ENCODE measurements at places on chromosomes 5 and 9.

DNA sequence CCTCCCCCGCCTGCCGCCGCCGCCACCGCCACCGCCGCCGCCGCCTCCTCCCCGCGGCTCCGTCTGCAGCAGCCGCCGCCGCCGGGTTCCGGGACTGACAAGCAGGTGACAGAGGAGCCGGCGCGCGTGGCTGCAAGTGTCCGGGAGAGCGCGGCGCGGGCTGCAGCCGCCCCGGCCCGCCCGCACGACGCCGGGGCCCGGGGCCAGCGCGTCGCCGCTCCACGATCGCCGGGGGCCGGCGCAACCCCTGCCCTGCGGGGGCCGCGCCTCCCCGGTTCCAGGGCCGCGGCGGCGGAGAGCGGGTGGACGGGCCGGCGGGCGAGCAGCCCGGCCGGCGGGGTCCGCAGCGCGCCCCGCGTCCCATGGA lies 343 bp downstream of the LMX1B start:
- DNase-seq = no peak

DNA sequence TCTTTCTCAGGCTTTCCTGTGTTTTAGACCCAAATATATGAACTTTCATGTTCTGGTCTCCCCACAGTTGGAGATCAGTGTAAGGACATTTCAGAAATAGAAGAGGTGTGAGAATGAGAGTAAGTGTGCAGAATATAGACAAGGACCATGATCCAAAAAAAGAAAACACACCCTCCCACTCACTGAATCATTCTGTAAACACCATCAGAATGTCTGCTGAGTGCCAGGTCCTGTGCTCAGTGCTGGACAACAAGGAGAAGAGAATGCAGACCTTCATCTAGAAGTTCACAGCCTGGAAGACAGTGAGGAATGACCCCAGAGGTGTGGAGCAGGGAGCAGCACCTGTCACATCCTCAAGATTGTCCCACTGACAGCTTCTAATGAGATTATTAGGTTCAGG lies 19.1 kb upstream of the SH3RF2 start:
- no peak for DNase-seq

- DNase-seq = no peak
Observed at GRCh38 chr5:91794455-91794854, 411.3 kb upstream of the ARRDC3 start.

DNA sequence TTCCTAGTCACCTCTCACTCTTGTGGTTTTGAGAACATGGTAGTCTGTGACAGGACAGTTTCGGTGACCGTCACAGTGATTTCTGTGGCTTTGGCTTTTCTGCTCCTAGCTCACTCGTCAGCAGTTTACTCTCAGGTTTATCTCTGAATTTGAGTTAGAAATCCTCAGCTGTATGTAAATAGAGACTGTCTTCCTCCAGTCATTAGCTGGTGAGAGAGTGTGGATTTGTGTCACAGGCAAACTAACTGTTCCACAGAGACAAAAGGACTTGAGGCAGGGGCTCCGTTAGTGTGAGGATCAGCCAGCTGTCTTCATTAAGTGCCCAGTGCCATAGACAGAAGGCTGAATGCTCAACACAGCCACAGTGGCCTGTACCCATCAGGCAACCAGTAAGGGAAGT lies 131.4 kb downstream of the CD180 start:
- no peak for DNase-seq

DNA sequence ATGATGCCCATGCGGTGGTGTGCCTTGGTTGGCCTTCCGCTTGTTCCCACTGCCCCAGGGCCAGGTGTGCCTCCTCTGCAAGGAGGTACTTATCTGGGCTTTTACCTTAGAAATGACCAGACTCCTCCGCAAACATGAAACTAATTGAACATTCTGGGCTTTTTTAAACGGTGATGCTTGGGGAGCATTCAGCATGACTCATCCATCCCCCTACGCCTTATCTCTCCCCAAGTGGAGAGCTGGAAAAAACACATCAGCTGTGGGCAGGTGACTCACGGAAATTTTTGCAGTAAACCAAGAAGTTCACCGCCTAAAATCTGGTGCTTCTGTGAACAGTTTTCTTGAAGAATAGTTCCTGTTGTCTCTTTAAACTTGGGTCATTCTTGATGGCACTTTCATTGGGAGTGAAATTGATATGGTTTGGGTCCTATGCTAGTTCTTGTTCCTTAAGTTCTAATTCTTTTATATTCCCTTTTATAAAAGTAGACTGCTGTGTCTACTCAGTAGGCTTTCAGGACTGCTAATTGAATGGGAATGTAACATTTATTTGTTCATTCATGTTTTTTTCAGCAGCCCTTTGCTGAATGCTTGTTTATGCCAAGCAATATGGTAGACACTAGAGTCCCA lies 39.6 kb downstream of the SFXN1 start:
- DNase-seq = peak; percentile 56

DNA sequence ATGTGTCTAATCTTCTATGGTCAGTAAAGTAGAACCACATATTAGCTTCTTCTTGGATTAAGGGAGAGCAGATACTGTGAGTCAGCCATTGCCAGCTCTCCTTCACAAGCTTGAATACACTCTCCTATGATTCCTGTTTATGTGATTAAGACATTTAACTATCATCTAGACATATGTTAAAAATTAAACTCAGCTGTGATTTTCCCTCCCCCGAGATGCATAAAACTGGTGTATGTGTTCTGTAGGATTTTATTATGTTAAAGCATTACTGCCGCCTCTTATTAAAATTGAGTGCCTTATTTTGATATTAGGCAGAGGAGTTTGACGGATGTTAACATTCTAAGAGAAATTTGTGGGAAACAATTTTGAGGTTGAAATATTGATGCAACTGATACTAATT lies 114.6 kb downstream of the ACTBL2 start:
- DNase-seq = peak; percentile 88

DNA sequence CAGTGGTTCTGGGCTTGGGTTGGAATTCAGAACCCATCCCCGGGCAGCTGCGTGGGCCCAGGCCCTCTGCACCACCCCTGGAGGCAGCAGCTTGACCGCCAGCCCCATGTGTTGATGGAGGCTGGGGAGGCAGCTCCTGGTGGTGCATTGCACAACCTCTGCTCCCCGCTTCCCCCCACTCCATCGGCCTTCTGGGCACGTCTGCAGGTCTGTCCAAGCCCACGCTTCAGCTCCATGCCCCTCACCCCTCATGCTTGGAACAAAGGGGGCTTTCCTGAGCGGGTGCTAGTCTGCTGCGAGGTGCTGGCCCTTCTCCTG lies 1.4 kb downstream of the NCS1 start:
- no peak for DNase-seq

DNA sequence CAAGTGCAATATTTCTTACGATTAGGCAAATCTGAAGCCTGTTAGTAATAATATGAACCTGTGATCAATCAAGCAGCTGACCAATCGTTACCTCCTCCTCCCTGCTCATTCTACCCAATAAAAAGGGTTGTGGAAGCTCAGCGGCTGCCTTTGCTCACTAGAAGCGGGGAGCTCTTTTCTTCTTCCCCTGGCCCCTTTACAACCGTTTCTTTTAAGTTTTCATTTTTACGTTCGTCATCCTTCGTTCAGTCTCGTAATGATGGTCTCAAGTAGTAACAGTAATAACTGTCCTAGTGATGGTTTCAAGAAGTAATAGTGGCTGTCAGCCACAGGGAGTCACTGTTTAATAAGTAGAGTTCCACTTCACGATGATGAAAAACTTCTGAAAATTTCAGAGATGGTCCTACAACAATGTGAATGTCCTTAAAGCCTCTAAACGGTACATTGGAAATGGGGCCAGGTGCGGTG lies 6.2 kb downstream of the UGT3A2 start:
- DNase-seq = peak; percentile 54

DNA sequence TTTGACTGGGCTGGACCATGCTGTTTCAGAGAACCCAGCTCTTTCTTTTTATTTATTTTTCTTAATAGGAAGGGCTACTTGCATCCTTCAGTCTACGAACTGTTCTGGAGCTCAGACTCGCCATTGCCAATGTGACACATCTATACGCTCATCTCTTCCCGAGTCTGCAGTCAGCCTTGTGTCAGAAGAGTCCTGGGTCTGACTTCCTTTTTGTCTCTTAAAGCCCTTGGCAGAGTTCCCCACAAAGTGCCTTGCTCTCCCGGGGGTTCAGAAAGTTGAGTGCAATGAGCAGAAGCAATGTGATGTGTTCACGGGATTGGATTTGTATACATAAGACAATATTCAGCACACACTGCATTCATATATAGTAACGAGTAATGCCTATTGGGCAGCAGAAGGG lies 140.4 kb downstream of the ATPSCKMT start:
- peak; percentile 3 for DNase-seq

DNA sequence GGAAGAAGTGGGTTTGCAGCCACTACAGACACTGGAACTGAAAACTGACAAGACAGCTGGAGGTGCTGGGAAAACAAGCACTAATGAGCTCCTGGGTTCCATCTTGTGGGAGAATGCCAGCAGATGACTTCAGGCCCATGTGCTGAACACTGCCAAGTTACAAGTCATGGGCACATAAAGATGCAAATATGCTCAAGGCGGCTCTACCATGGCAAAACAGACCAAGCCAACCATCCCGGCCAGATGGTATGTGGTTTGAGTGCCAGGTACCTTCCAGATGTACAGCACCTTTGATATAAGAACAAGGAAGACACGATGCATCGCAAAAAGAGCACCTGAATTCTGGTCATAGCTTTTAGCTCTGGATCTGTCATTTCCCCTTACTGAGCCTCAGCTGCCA lies 19.9 kb downstream of the TNFSF8 start:
- DNase-seq = no peak

DNA sequence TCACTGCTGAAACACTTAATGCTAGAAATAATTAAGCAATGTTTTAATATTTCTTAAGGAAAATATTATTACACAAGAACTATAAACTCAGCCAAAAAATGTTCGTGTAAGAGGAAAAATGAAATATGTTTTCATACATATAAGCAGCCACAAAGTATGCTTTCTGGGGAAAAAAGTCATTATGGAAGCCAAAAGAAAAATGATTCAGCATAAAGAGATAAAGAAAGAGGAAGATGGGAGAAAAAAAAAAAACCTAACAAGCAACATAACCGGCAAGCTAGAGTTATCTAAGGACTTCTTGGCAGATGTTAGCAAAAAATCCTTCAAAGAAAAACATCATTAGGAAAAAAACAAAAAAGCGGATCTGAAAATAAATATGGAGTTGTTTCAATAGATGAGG lies 179.1 kb downstream of the MUSK start:
- DNase-seq = peak; percentile 65

DNA sequence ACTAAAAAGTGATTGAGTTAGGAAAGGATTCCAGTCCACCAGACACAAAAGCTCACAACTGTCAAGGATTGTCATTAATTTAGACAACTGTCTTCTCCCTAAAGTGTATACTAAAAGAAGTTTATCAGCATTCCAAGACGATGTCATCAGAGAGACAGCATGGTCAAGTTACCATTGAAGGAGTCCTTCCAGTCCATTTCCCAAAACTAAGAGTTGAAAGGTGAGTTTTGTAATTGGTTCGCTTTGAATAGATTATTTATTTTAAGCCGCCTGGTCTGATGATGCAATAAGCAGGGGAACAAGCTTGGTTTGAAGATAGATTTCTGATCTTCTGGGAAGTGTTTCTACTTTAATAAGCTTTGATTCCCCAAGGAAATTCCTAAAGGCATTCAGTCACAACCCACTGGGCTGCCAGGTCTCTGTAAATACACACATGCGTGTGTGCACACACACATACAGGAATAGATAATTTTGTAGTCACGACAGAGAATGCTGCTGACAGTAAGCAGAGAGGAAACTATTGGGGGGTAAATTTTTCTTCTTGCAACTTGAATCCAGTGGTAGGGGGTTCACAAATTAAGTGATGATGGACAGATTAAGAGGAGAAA lies 234.8 kb downstream of the PIK3R1 start:
- peak; percentile 36 for DNase-seq

GRCh38 chr9:78348848-78349247 lies 51.9 kb downstream of the PSAT1 start:
- DNase-seq = no peak

- peak; percentile 38 for DNase-seq
Observed at GRCh38 chr5:53557386-53557785, 3.1 kb upstream of the NDUFS4 start.

DNA sequence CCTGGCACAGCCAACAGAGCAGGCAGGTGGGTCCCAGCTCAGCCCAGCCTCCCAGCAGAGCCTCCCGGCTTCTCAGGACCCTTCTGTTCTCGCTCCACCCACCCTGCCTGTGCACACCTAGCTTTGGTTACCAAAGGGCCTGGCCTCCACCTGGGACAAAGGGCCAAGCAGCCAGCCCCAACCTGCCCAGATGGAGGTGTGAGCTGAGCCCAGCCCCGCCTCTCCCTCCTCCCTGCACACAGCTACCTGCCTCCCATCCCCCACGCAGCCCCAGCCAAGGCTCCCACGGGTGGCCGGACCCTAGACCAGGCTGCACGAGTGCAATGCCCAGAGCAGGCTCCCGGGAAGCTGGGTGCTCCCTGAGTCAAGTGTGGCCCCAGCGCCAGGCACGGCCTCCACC lies 5.6 kb downstream of the TPRN start:
- DNase-seq = no peak

DNA sequence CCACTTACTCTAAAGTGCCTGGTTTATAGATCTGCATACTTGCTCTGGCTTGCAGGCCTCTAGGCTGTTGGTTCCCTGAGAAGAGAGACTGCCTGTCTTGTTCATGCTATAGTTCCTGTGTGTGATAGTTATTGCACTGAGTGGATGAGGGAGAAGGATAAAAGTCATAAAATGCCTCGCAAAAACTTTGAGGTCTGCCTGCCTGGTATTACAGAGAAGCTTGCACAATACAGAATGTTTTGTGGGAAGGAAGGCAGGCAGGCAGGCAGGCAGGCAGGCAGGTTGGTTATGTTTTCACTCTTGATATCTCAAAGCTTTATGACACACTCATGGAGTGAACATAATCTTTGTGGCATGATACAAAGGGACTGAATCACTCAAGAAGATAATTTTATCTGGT lies 287.1 kb downstream of the SLIT3 start:
- peak; percentile 29 for DNase-seq
